ENCODE measurements at places on chromosomes 5 and 9. TPM values are rescaled to one million over a fixed set of nuclear protein-coding genes. Genes with fewer than 3 reads are reported as not detected.

GRCh38 chr9:112194969-112195431, 19.9 kb upstream of the SUSD1 start:
- H3K27me3 ChIP-seq = no peaks in the 10 kb centered on the region
- H3K4me3 ChIP-seq = no peak overlapping the region
- H3K27ac ChIP-seq = no peak overlapping the region
- no peaks in the 10 kb centered on the region for H3K4me1 ChIP-seq

SLC31A1 gene
- total RNA-seq = 3.2 TPM

DNA sequence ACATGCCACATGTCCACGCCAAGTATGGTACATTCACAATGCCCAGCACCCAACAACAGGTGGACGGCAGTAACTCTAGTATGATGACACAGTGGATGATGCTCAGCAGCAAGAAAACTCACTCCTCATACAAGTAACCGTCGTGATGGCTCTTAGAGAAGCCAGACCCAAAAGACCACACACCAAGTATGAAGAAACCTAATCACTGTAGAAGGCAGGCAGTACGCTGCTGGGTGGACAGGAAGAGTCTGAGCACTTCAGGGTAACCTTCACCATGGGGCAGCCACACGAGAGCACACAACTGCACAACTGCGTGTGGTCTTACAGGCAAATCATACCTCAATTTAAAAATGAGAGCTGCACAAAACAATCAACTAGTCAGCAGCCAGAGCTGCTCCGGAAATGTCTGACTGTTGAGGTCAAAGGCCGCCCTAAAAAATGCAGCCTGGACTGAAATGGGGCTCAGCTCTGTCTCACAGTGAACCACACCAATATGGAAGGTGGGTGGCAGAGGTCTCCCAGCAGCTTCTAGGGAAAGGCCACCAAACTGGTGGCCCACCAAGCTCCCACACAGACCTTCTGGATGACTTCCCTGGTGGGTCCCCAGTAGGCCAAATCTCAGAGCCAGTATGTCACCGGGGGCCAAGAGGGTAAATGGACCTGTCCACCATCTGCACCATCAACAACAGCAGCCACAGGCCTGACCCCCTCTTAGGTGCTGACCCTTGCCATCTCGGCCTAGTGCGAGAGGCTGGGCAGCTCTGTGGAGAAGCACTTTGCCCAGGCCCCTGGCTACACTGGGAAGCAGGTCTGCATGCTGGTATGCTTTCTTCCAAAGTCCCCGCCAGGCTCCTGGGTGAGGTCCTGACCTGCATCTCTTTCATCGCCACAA, 17.8 kb downstream of the BICD2 start:
- peaks cover 7% of the 10 kb centered on the region for H3K36me3 ChIP-seq
- H3K4me1 ChIP-seq = peaks cover 65% of the 10 kb centered on the region
- no peak overlapping the region for H3K4me3 ChIP-seq
- H3K27me3 ChIP-seq = no peaks in the 10 kb centered on the region
- no peak overlapping the region for H3K27ac ChIP-seq
- no peak for DNase-seq

- no peaks in the 10 kb centered on the region for H3K36me3 ChIP-seq
- H3K4me1 ChIP-seq = no peaks in the 10 kb centered on the region
- no peak for DNase-seq
- H3K4me3 ChIP-seq = no peak overlapping the region
- no peak overlapping the region for H3K27ac ChIP-seq
- H3K27me3 ChIP-seq = no peaks in the 10 kb centered on the region
Observed at GRCh38 chr5:32042551-32042961, 131.6 kb downstream of the GOLPH3 start.

SEMA6A gene
- 0.61 TPM for total RNA-seq

Data from B cell (primary cell).